ENCODE measurements at places on chromosomes 5 and 9.

DNA sequence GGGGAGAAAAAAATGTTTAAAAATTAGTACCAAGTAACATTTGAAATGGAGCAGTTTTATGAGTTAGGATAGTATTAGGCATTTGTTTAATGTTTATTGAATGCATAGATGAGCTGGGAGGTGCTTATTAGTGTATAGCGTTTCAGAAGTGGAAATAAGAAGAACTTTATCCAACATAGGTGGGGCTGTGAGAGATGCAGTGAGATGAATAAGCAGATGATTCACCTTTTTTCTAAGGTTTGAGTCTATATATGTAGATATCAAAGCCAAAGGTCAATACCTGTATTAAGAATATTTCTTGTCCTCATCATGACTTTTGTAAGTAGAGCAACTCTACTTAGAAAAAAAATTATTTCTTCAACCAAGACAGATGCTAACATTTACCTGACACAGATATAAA, 54.6 kb upstream of the POU4F3 start:
- DNase-seq, result no peak

- DNase-seq, result no peak
Observed at GRCh38 chr5:132456296-132456986, 34.1 kb downstream of the IRF1 start.

DNA sequence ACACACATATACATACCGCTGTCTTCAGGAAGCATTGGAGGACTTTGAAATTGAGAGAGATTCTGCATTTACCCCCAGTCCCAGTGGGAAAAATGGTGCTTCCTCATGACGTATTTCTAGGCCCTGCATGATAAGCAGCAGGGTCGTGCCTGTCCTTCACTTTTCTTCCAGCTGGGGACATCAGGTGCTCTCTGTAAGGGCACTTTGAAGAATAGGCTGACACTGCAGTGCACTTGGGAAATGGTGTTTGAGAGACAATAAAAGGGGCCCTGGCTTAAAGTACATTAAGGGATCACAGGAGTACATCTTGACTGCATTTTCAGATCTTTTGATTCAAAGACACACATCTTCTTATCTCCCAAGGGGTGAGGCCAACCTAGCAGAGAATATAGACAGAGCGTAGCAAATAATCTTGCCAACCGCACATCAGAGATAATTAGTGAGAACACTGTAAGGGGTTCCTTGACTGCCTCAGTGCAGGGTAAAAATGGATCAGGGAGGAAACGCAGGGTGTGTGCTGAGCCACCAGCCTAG, 437.9 kb downstream of the CSNK1G3 start:
- DNase-seq, result no peak

GRCh38 chr9:4293293-4293941, 6.5 kb downstream of the GLIS3 start:
- DNase-seq, result no peak

- no peak for DNase-seq
Observed at GRCh38 chr5:58787987-58788386, 205.1 kb downstream of the RAB3C start.

DNA sequence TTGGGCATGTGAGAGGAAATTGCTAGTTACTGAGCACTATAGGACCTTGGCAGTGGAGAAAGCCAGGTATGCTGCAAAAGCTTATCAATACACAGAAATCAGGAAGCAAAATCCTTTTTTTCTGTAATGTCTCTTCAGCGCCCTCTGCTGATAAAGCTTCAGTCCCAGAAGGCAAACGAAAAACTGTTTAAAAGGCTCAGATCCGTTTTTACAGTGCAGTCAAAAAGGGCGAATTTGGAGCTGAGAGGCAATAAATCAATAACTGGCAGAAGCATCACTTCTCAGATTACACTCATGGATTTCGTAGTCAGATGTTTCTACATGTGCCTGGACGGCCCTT, 1.1 kb upstream of the MAN2A1 start:
- DNase-seq, result no peak

DNA sequence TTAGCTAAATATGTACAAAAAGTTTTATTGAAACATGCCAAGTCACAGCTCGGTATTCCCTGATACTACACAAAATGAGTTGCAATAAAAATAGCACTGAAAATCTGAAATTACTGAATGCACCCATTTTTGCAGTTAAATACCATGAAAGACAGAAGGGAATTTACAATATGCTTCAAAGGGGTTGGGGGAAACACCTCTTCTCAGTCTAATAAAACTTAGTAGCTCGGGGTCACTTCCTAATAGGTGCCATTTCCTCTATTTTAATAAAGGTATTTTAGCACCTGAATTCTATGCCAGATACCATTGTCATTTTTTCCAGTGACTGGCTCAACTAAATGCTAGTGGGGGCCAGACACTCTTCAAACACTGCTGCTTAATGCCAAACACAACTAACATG, 204.1 kb upstream of the MEF2C start:
- no peak for DNase-seq

DNA sequence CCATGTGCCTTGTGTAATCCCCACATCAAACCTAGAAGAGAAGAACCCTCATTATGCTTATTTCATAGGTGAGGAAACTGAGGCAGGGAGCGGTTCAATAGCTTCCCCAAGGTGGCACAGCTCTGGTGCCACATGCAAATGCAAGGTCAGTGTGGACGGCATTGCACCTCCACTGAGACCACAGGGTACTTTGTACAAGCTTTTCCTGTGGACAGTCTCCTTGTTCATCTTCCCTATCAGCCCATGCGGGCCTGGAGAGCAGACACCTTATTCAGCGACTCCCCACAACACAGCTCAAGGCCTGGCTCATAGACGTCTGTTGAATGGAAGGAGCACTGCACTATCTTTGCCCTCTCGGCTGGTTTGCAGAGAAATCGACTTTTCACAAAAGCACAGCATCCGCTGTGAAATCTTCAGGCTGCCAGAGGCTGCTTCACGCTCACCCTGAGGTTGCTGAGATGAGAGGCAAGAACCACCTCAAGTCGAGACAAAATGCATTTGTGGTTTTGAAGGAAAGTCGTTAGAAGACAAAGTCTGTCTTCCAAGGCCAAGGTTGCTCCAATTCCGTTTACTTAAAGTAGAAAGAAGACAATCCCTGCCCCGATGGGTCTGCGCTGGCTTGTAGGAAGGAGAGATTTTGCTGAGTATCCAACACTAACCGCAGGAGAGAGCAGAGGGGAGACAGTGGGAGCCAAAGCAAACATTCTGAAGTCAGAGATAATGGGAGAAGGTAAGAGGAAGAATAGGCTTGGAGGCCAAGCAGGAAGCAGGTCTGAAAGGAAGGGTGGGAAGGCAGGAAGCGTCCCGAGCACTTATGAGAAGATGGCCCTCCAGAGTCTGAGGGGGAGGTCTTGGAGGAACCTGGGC, 34.2 kb upstream of the STRBP start:
- no peak for DNase-seq

DNA sequence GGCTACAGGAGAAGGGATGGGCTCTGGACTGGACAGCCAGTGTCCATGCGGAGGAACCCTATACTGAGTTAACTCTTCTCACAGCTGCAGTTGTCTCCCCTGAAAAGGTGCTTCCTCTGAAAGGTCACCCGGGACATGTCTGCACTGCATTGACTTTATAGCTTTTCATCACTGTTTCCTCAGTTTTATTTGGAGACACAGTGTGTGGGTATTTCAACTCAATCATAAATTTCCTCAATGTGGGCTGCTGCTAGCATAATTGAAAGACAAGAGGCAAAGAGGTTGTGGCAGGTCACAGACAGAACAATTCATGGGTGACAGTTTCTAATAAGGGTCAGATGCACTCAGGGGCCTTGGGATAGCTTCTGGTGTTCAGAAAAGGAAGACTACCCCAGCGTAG, 336.8 kb downstream of the KDM4C start:
- DNase-seq, result no peak

- no peak for DNase-seq
Observed at GRCh38 chr5:155085282-155085989, 71.9 kb downstream of the KIF4B start.

GRCh38 chr5:31583129-31583528, 51.0 kb downstream of the C5orf22 start:
- no peak for DNase-seq

- no peak for DNase-seq
Observed at GRCh38 chr9:112187404-112187803, 12.3 kb upstream of the SUSD1 start.

DNA sequence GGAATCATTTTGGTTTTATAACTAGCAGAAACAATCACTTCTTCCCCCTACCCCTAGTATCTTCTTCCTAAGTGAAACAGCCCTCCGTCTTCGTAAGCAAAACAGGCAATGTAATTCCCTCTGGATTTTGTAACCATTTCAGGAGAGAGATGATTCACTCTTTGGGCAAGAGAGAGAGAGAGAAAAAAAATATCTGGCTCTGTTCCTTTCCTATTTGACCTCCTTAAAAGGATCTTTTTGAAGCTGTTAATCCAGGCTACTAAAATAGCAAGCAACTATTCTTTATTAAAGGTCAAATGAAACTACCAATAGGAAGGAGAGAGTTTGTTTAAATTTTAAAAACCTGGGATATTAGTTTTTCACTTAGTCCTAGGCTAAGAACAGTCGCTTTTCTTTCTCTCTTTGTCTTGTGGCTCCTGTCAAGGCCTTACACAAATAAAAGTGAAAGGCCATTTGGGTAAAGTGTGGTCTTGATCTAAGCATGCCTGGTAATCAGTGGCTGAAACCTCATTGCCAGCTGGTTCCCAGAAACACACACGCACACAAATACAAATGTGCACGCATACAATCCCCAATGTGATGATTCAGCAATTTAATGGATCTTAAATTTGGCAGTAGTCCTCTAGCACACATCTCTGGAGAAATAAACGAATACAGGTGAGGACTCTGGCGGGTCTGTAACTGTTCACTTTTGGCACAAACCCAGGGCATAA, 70.2 kb downstream of the PRUNE2 start:
- no peak for DNase-seq

GRCh38 chr9:21465859-21466518, 16.1 kb downstream of the IFNE start:
- no peak for DNase-seq

DNA sequence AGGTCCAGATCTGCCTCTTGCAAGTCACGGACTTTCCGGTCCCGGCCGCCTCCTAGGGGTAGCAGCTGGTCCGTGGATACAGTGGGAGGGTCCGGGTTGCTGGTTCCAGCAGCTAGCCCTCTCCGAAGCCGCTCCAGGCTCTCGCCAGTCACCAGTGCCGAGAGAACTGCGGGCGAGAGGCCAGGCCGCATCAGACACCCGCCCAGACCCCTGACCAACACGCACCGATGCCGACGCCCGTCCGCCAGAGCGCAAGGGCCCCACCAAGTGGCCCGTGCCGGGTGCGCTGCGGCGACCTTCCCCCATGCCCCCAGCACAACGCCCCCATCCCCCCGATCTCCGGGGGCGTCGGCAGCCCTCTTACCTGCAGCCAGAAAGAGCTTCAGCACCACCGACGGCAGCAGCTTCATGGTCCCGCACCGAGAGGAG, 470 bp downstream of the HBEGF start:
- DNase-seq, result peak; percentile 53

- DNase-seq, result no peak
Observed at GRCh38 chr9:87441251-87441650, 56.4 kb upstream of the DAPK1 start.

DNA sequence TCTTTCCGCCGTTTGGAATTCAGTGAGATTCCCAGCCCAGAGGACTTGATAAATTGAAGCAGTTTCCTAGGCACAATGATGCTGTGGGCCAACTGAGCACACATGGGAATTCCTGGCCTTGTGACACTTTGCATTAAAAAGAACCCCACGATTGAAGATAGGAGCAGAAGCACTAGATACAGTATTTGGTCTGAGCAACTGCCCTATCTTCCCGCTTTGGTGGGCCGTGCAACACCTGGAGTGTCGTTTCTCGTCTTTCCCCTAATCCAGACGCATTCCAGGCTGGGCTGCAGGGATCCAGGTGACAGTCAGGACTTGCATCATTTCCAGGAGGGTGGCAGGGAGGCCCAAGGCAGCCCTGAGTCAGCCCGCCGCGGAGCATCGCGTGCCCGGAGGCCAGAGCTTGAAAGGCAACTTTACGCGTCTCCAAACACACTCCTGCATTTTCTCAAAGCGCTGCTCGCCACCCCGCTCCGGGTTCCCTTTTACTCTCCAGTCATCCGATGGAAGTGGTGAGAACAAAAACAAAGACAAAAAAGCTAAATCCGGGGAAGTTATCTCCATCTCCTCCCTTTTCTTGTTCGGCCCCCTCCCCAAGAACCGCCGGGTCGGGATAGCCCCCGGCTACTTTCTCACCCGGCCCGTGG, 753 bp upstream of the STC2 start:
- no peak for DNase-seq

All from GM12892 (cell line).